ENCODE measurements at places on chromosomes 16 and 17. TPM values are rescaled to one million over a fixed set of nuclear protein-coding genes. Genes with fewer than 3 reads are reported as not detected.

Gene KRTAP4-1
- not detected for polyA plus RNA-seq

Gene TNFAIP1
- polyA plus RNA-seq = 34.2 TPM

Gene NGFR
- 48.1 TPM for polyA plus RNA-seq

Gene SOST
- polyA plus RNA-seq = not detected

DNA sequence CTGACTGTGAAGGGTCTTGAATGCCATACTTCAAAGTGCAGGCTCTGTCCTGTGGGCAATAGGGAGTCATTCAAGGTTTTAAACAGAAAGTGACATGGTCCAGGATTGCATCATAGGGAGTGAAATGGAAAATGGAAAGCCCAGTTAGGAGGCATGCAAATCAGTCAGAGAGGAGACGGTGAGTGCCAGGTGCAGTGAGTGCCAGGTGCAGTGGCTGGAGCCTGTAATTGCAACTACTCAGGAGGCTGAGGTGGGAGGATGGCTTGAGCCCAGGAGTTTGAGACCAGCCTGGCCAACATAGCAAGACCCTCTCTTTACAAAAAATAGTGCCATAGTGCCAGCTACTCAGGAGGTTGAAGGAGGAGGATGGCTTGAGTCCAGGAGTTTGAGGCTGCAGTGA is 35.2 kb upstream of the SIAH1 start:
- DNase-seq = no peak

DNA sequence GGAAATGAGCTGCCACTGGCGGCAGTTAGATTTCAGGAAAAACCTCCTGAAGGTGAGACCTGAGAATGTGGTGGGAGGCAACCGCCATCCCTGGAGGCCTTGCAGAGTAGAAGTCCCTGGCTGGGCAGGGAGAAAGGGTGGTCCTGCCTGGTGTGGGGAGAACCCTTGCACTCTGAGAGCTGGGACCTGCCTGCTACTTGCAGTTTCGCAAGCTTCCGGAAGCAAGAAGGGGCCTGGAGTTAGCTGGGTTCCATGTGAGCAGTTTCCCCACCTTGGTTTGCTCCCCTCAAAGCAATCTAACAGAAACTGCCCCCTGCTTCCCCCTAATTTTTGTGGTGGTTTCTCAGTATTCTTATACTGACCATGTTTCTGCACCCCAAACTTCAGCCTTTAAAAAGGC is 6.5 kb downstream of the ZNF629 start:
- DNase-seq = no peak

DNA sequence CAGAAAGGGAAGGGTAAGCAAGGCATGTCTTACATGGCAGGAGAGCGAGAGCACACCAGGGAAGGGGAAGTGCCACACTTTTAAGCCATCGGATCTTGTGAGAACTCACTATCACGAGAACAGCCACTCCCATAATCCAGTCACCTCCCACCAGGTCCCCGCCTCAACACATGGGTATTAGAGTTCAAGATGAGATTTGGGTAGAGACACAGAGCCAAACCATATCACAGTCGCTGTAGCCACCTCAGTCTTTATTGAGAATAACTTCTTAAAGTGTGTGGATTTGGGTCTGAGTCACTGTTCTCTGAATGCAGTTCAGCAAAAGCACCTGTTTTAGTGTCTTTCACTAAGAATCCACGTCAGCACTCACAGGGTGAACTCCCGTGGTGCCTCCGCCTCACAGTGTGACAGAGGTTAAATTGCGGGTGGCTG is 195.2 kb upstream of the CHMP6 start:
- DNase-seq = no peak

DNA sequence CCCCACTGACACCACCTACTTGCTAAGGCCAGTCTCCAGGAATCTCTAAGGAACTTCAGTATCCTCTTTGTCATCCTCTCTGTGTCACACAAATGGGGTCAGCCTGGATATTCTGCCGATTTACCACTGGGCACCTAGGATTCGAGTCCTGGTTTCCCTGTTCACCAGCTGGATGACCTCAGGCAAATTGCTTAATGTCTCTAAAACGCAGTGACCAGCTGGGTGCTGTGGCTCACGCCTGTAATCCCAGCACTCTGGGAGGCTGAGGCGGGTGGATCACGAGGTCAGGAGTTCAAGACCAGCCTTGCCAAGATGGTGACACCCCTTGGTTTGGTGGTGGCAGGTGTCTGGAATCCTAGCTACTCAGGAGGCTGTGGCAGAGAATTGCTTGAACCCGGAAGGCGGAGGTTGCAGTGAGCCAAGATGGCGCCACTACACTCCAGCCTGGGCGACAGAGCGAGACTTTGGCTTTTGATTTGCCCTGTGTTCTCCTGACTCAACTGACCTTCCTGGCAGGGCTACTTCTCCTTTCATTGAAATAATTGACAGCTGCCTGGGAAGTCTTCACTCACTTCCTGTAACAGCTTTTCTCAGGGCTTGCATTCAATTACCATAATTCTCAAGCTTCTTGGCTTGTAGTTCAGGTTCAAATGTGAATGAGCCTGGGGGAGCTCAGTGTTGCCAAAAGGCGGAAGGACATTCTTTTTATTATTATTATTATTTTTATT is 15.4 kb downstream of the SYCE1L start:
- no peak for DNase-seq

- no peak for DNase-seq
Observed at GRCh38 chr17:16888413-16889087, 83.4 kb downstream of the TNFRSF13B start.

- peak; percentile 92 for DNase-seq
Observed at GRCh38 chr16:76535-77272, 1.3 kb upstream of the MPG start.

GRCh38 chr17:4576729-4577322 is 7.5 kb upstream of the SMTNL2 start:
- peak; percentile 62 for DNase-seq

DNA sequence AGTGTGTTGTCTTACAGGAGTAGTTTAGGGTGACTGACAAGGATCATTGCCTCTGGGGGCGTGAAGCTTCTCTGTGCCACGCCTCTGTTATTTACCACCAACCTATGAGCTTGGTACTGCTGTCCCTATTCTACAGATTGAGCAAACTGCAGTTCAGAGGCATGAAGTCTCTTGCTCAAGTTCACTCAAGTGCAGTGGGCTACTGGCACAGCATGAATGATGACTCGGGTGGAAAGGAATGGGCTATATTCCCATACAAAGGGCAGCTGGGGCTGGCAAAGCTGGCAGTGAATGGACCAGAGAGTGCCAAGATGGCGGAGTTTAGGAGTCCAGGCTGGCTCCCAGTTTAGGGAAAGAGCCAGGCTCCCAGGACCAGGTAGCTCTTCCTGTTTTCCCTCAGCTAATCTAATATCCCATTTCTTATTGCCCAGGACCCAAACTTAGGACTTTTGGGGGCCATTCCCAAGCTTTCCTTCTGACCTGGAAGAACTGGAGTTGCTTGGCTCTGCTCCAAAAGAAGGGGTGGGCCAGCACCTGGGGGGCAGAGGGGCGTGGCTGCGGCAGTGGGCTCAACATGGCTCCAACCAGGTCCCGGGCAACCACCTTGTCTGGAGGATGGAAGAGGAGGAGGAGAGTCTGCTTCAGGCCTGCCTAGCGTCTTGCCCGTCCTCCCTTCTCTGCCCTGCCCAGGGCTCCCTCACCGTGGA is 12.9 kb downstream of the PLK1 start:
- DNase-seq = no peak
